Activated CD8-positive, alpha-beta T cell treated with anti-CD3 and anti-CD28 coated beads for 36 hours (primary cell): ENCODE measurements at places on chromosomes 1 and 21. TPM values are rescaled to one million over a fixed set of nuclear protein-coding genes. Genes with fewer than 3 reads are reported as not detected.
A peak's percentile ranks its signal among the peaks of the same experiment; 100 is the strongest.

GRCh38 chr1:64150729-64151230 is 52.6 kb upstream of the UBE2U start:
- no peak overlapping the region for H3K4me3 ChIP-seq
- no peak overlapping the region for H3K27ac ChIP-seq
- H3K36me3 ChIP-seq, result no peaks in the 10 kb centered on the region
- DNase-seq, result no peak
- H3K4me1 ChIP-seq, result no peaks in the 10 kb centered on the region

GRCh38 chr1:61588736-61589672 is 135.9 kb downstream of the TM2D1 start:
- no peak overlapping the region for H3K27ac ChIP-seq
- H3K4me1 ChIP-seq, result no peaks in the 10 kb centered on the region
- no peak overlapping the region for H3K4me3 ChIP-seq
- peak; percentile 83 for DNase-seq
- H3K27me3 ChIP-seq, result peaks cover under 1% of the 10 kb centered on the region
- H3K36me3 ChIP-seq, result no peaks in the 10 kb centered on the region

DNA sequence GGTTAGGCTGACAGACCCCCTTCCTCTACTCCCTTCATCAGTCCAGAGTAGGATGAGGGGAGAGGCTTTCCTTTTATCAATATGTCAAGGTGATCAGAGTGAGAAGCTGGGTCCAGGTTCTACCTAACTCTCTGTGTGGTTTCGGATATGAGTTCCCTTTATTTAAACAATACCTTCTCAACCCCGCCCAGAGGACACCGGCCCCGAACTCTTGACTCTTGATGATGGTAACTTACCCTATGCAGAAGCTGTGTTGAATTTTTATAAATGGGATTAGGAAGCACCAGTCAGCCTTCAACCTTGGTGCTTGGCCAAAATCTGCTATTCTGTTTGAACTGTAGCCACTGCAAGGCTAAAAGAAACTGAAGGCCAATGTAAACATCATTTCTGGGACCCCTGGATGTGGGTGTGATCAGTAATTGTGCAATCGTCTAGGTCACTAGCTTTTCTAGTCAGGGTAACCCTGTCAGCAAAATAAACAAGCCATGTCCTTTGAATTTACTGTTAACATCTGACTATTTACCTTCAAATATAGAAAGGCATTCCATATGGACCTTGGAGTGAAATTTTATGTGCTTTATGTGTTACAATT is 398.3 kb downstream of the SEC16B start:
- no peaks in the 10 kb centered on the region for H3K4me1 ChIP-seq
- H3K27me3 ChIP-seq, result no peaks in the 10 kb centered on the region
- H3K4me3 ChIP-seq, result no peak overlapping the region
- H3K27ac ChIP-seq, result no peak overlapping the region

DNA sequence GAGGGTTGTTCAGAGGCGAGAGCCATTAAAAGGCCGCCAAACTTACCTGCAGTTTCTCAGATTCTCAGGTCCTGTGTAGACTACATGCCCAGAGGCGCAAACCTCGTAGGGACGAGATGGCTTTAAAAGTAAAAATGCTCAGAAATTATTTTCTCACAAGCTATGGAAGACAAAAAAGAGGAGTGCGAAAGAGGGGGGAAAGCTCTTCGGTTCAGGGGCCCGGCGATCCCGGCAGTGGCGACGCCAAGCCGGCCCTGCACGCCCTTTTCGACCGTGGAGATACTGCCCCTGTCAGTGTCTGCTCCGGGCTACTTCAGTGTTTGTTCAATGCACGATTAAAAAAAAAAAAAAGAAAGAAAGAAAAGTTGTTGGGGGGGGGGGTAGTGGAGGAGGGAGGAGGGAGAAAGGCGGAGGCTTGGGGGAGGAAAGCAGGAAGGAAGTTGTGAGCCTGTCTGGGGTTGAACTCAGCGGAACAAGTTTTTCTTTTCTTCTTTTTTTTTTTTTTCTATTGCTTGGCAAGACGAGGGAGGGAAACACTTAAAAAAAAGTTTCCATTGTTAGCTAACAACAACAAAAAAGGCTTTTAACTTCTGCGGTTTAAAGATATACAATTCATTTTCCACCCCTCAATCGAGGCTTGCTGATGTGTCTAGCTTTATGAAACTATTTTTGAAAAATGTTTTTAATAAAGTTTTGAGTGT is at the start of gene ITPKB:
TSS of gene ITPKB (minus strand) at position 288 of the 701 bp plus-strand sequence. CDS start 1,824 bp downstream, outside the sequence.
- peak within 1 kb of the TSS; percentile 91 for H3K27ac ChIP-seq
- H3K27me3 ChIP-seq, result no peaks in the 10 kb centered on the region
- peaks cover 32% of the 10 kb centered on the region for H3K36me3 ChIP-seq
- peak; percentile 76 for DNase-seq

DNA sequence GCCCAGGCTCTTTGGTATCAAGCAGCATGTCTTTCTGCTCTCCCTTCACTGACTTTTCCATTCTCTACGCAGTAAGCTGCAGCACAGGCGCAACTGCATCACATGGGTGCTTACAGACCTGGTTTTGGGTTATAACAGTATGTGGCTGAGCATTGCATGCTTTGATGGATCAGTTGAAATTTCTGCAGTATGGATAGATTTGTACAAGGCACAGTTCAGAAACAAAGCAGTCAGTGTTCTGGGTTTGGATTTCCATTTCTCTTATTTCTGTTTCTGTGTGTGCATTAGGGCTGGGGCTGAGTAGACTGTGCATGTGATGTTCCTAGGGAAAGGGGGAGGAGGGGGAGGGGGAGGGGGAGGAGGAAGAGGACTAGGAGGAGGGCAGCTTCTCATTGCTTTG is 4.5 kb downstream of the FAM163A start:
- H3K4me1 ChIP-seq, result peaks cover 1% of the 10 kb centered on the region
- peaks cover 33% of the 10 kb centered on the region for H3K27me3 ChIP-seq
- no peak for DNase-seq
- no peak overlapping the region for H3K4me3 ChIP-seq

GRCh38 chr1:221874285-221875003 is 132.6 kb upstream of the DUSP10 start:
- no peak overlapping the region for H3K4me3 ChIP-seq
- H3K4me1 ChIP-seq, result peaks cover 9% of the 10 kb centered on the region
- peaks cover 3% of the 10 kb centered on the region for H3K27me3 ChIP-seq
- no peak overlapping the region for H3K27ac ChIP-seq
- DNase-seq, result no peak
- no peaks in the 10 kb centered on the region for H3K36me3 ChIP-seq

GRCh38 chr1:56360021-56360420 is 219.3 kb downstream of the PLPP3 start:
- no peaks in the 10 kb centered on the region for H3K4me1 ChIP-seq
- no peak overlapping the region for H3K4me3 ChIP-seq
- no peak for DNase-seq
- H3K27me3 ChIP-seq, result no peaks in the 10 kb centered on the region

DNA sequence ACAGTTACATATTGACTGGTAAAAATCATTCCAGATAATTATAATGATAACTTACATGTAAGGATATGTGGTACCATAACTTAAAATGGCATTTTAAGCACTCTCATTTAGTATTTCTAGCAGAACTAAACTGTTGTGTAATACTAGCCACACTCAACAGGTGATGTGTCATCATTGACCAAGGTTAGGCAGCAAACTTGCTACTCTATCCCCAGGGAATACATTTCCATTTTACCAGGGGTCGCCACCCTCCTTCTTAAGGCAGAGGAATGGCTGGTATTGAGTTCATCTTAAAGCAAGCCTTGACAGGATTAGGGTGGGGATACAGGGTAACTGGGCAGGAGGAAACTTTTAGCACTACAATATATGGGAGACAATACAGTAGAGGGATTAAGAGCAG is 259.8 kb upstream of the CAMK1G start:
- H3K4me1 ChIP-seq, result no peaks in the 10 kb centered on the region
- no peaks in the 10 kb centered on the region for H3K36me3 ChIP-seq
- H3K27me3 ChIP-seq, result no peaks in the 10 kb centered on the region
- no peak for DNase-seq
- H3K4me3 ChIP-seq, result no peak overlapping the region

Gene CCDC185
- total RNA-seq, result not detected

Gene LINGO4
- not detected for total RNA-seq

Gene HAO2
- not detected for total RNA-seq

Gene WDR26
- 75.8 TPM for total RNA-seq

Gene CAPN8
- total RNA-seq, result not detected
